ENCODE measurements at places on chromosomes 7 and 10.

- DNase-seq = no peak
Measured at GRCh38 chr10:67697724-67698131, 1.7 kb upstream of the CTNNA3 start.

GRCh38 chr7:155896531-155897263 is 84.4 kb upstream of the SHH start:
- DNase-seq = no peak

DNA sequence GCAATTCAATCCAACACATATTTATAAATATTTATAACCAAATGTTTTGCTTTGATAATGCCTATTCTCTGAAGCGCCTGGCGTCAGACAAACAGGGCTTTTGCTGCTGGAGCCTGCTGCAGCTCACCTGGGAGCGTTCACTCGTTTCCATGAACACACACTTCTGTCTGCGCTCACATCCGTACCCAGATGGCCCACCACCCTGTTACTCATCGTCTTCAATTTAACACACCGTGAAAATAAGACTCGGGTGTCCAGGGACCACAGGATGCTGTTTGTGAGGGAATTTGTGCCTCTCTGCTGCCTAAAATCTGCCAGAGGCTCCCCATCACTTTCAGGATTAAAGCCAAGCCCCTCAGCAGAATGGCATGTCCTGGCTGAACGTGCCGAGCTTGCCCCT is 74.1 kb downstream of the SLIT1 start:
- no peak for DNase-seq

DNA sequence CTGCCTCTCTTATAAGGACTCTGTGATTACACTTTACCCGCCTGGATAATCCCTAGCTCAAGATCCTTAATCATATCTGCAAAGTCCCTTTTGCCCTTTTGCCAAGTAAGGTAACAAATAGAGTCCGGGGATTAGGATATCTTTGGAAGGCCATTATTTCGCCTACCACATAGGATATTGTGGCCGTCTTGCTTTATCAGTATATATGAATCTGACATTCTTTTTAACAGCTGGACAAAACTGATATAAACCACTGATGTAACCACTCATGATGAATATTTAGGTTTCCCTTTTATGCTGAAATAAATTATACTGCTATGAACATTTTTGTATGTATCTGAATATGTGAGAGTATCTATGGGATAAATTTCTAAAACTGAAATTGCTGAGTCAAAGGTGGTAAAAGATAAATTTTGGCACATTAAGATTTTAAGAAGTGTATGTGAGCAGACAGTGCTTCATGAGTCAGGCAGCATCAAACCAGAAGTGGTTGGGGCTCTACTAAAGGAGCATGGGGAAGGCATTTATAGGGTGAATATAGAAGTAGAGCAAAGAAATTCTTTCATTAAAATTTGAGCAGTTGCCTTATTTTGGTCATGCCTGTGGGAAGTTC is 44.7 kb downstream of the AVL9 start:
- no peak for DNase-seq

DNA sequence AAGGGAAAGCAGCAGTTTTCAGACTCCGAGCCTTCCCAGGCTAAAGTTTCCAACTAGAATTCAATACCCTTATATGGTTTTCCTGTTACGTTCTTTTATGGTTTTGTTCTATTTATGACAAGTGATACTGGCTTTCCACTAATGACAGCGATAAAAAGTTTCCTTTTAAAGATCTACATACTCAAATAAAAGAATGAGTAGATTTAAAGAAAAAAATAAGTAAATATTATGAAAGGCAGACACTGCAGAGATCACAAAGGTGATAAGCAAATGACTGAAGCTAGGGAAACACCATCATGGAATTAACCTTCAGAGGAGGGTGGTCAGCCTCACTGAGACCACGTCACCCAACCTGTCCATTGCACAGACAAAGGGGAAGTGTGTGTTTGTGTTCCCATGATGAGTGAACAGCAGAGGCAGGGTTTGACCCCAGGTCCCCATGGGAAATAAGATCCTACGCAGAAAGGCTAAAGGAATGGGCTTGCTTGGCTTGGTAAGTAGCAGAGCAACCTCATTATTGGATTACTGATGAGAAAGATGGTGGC is 4.0 kb downstream of the VSIR start:
- DNase-seq = no peak

GRCh38 chr7:69787736-69788431 is 189.6 kb downstream of the AUTS2 start:
- DNase-seq = no peak

DNA sequence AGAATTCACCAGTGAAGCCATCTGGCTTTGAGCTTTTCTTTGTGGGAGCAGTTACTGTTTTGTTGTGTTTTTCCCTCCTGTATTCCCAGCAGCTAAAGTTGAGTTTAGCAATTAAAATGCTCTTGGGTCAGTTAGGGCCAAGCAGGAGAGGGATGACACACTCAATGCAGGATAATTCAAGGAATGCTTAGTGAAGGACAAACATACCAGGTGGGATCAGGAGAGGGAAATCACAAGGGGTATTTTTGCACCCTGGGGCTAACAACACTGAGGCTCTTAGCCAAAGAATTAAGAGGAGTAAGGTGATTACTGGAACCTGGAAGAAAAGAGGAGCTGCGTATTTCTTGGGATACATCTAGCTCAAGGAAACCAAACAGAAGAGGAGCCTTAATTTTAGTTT is 82.4 kb upstream of the KCND2 start:
- no peak for DNase-seq

- no peak for DNase-seq
Measured at GRCh38 chr7:134737566-134738345, 41.7 kb upstream of the CALD1 start.

GRCh38 chr10:816958-817357 is 114.5 kb downstream of the LARP4B start:
- no peak for DNase-seq

DNA sequence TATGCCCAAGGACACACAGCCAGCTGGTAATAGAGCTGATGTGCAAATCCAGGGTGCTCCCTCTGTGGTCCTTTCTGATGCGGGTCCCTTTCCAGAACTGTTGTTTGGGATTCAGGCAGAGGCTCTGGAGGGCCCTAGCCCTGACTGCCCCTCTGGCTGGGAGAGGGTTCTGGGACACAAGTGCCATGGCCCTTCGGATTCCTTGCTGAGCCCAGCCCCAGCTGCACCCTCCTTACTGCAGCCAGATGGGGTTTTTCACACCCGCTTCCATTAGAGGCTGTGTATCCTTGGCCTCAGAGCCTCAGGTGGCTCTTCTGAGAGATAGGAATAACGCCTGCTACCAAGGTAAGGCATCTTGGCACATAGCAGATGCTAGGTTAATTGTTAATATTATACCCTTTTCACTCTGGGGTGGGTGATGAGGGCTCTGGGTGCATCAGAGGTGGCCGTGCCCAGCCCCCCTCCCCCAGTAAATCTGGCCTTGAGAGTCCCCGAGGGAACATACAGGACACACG is 89.8 kb upstream of the LRRC4 start:
- no peak for DNase-seq

- DNase-seq = no peak
Measured at GRCh38 chr7:30246392-30246791, 38.0 kb upstream of the ZNRF2 start.

DNA sequence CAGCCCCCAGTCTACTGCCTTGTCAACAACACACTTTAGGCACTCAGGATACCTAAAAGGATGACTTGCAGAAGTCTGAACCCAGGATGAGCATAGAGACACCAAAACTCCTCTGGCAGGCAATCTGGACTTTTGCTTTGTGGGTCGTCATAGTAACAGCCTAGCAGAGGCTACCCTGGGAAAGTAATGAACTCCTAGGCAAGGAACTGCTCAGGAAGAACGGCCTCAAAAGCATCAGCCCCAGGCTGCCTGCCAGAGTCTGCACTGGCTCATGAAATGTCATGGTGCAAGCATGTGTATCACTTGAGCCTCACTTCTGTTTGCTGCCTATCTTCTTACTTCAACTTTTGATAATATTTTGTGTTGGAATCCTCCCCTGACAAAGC is 715.1 kb downstream of the GRID1 start:
- DNase-seq = no peak

DNA sequence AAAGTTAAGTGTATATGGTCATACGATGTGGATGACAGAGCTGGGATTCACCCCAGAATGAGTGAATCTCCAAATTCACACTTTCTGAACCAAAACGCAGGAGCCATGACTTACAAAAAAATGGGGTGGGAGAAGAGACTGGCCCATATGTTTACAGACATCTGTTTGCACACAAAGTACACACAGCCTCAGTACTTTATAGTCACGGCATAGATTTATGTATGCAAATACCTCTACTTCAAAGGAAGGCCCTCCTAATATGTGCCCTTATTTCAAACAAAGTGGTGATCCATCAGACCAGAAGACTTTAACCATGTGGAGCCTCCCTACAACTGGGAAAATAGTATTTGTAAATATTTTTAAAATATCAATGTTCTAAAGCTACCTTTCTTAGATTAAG is 22.2 kb upstream of the JMJD1C start:
- DNase-seq = no peak

- DNase-seq = no peak
Measured at GRCh38 chr7:9097565-9098060, 664.2 kb downstream of the NXPH1 start.

- DNase-seq = no peak
Measured at GRCh38 chr7:84249656-84250055, 55.1 kb upstream of the SEMA3A start.

DNA sequence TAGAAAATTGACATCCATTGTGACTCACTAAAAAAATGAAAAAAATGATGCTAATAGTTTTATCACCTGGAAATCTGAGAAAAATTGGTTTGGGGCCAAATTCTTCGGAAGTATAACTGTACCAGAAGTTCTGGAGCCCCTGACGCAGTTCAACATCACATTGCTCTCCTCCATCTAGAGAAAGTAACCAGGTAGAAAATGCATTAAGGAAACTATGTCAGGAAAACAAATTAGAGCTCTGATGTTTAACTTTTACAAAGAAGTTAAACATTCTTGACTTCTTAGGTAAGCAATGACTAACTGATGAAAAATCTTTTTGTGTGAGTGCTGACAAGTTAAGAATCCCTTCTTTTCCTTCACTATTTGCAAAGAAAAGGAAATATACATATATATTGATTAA is 61.1 kb upstream of the TMEM196 start:
- no peak for DNase-seq

DNA sequence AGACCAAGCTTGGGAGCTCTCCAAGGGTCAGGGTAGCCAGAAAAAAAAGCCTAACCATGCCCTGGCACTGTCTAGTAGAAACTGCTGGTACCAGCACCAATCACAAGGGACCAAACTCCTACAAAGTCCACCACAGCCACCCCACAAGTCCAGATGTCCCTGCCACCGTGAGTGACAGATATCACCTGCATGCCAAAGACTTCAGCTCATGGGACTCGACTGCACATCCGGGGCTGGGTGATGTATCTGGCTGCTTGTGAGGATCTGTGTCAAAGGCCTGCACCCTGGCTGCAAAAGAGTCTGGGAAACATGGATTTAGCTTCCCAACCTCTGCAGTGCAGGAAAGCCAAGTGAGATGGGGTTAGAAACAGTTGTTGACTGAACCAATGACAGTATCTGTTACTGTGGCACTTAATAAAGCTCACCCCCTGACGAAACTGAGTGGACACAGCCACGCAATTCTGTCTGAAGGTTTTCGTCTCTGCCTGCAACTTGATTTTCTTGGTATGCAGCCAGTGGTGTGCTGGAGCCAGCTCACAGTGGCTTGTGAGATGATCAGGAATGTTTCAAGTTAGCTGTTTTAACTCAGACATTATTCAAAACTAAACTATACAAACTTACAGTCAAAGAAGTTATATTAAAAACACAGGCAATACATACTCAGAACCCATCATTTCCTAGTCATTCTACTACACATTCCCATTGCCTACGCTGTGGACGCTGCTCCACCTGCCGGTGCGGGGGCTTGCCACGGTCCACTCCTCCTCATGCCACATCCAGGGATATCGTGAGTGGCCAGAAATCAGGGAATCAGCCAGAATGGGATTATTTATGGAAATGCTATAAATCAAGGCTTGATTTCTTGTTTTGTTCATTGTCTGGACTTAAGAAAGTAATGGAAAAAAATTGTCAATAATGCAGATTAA is 9.2 kb downstream of the ZNF488 start:
- DNase-seq = no peak

GRCh38 chr10:93859049-93859655 is 34.6 kb upstream of the SLC35G1 start:
- DNase-seq = no peak

DNA sequence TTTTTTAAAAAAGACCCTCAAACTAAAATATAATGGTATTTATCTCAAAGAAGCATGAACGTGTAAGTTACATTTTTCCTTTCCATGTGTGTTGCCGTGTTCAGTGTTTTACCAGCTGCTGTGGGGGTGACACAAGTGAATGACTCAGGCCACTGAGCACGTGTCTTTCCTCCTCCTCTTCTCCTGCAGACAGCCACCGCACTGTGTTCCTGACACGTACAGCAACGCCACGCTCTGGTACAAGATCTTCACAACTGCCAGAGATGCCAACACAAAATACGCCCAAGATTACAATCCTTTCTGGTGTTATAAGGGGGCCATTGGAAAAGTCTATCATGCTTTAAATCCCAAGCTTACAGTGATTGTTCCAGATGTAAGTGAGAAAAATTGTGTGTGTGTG is 29.7 kb downstream of the TMEM248 start:
- DNase-seq = no peak

DNA sequence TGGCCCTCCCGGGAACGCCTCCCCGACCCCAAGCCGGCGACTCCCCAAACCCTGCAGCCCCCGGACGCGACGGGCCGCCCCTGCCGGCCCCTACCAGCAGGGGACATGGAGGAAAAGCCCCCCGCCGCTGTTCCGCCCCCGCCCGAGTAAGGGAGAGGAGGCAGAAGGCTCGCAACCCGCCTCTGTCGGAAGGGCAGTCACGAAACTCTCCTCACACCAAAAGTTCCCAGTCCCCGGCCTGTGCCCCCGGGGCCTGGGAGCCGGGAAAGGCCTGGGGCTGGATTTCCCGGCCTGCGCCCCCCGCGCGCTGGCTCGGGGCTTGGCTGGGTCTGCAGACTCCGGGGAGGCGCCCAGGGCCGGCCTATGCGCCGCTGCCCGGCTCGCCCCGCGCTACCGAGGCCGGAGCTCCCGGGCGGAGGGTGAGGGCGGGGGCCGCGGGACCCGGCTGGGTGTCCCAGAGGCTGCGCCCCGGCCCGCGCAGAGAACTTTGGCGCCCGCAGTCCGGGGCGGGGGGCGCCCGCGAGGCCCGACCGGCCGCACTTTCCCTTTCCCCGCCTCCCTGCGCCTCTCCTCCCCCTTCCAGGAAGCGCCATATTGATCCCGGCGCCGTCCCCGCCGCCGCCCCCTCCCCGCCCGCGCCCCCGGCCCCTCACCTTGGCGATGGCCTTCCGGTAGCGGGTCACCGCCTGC is 728 bp downstream of the PARD3 start:
- no peak for DNase-seq

All from stimulated activated CD8-positive, alpha-beta memory T cell treated with anti-CD3 and anti-CD28 coated beads, Interleukin-7, amount 100 ng/mL, for 1 hour (primary cell).